ENCODE measurements at places on chromosomes 13 and 19.

- peak; percentile 55 for DNase-seq
Measured at GRCh38 chr19:1104311-1105007, 665 bp downstream of the GPX4 start.

GRCh38 chr13:22837980-22838647 is 342.7 kb upstream of the SGCG start:
- no peak for DNase-seq

DNA sequence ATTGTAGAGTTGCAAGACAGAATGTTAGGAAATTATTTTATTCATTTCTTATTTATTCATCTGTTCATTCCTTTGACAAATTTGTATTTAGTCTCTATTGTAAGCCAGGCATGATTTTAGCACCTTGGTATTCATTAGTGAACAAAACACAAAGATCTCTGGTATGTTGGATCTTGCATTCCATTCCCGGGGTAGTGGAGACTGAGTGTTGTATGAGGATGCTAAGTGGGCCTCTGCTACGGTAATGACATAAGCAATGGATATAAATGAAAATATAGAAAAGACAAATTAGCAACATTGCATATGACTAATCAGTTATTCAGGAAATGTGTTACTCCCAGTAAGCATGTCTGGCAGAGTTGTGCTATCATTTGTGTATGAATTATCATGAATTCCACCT is 449.3 kb downstream of the PCDH17 start:
- DNase-seq = no peak

DNA sequence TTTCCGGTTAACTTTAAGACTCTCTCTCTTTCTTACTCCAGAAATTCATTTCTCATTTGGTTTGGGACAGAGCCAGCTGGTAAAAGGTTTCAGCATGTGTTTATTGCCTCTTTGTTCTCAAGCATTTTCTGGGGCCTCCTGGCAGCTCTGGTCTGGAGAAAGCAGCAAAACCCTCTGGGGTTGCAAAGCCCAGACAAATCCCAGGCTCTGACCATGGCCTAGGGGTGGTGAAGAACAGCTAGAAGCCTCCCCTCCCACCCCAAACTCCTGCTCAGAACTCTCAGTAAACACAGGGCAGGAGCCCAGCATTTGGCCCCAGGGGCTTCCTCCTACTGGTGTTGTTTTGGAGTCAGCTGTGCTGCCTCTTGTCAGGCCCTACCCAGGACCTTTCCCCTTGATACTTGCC is 124.2 kb upstream of the SERP2 start:
- DNase-seq = no peak

GRCh38 chr19:48461982-48462655 is 6.7 kb downstream of the KCNJ14 start:
- no peak for DNase-seq

DNA sequence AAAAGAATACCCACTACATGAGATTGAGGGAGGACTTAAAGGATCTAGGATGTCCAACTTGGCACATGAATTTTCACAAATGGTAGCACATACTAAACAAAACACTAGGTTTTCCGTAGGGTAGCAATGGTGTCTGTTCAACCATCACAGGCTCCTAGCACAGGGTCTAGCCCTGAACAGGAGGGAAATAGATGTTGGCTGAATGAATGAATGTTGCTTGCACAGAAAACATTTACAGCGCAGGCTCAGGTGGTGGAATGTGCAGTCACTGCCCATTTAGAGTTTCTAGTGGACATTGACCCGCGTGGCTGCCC is 1.9 kb upstream of the MYCBP2 start:
- DNase-seq = no peak

Data from SW 1271 (cell line).